ENCODE measurements at places on chromosomes 7 and 10. TPM values are rescaled to one million over a fixed set of nuclear protein-coding genes. Genes with fewer than 3 reads are reported as not detected.

DNA sequence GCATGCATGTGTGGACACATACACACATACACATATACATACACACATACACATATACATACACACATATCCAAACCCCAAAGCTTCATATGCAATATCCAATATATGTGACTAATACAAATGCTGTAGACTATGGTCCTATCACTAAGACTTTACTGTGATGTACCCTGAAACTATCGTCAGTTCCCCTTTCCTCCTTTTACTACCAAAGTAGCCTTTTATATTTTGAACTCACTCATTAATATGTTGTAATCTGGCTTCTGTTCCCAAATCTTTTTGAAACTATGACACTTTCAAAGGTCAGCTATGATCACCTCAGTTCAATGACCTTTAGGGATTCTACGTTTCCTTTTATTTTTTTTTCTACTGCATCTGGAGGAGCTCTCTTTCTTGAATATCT lies 64.8 kb upstream of the TFEC start:
- no peak for DNase-seq
- no peaks in the 10 kb centered on the region for H3K36me3 ChIP-seq
- no peaks in the 10 kb centered on the region for H3K4me1 ChIP-seq
- no peak overlapping the region for H3K4me3 ChIP-seq
- no peak overlapping the region for H3K27ac ChIP-seq
- H3K27me3 ChIP-seq = no peaks in the 10 kb centered on the region

- DNase-seq = no peak
- H3K27me3 ChIP-seq = no peaks in the 10 kb centered on the region
- no peaks in the 10 kb centered on the region for H3K4me1 ChIP-seq
- no peaks in the 10 kb centered on the region for H3K36me3 ChIP-seq
Observed at GRCh38 chr7:67423065-67423464, 426.4 kb downstream of the TYW1 start.

GRCh38 chr7:149214020-149214720 lies 18.8 kb downstream of the ZNF282 start:
- no peaks in the 10 kb centered on the region for H3K27me3 ChIP-seq
- H3K27ac ChIP-seq = no peak overlapping the region
- H3K36me3 ChIP-seq = peaks cover 79% of the 10 kb centered on the region

- DNase-seq = no peak
- H3K4me1 ChIP-seq = no peaks in the 10 kb centered on the region
Observed at GRCh38 chr7:8119262-8119661, 142.7 kb downstream of the ICA1 start.

DNA sequence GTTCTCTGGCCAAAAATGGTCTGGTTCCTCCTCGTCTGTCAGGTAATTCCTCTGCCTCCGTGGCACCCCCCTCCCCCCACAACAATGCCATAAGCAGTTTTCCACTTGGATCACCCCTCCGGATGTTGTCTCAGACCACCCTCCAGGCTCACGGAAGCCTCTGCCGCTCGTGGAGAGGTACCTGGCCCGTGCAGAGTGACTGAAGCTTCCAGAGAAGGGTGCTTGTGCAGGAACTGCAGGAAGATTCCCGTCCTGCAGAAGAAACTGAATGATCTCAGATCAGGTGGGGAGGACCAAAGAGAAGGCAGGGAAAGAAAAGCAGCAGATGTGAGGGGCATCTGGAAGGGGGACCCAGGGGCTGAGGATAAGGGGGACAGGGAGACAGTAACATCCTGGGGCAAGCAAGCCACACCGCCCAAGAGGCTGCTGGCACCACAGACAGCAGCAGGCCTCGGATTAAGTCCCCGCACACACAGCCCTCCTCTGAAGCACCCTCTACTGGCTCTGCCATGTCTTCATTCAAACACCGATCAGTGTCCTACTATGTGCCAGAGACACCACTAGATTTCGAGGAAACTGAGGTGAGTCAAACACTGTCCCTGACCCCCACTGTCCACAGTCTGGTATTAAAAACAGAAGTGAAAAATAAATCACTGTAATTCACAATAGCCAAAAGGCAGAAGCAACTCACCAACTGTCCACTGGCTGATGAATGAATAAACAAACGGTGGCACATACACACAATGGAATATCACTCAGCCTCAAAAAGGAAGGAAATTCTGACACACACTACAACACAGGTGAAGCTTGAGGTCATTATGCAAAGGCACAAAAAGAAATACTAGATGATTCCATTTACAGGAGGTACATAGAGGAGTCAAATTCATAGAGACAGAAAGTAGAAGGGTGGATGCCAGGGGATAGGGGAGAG lies 26.4 kb downstream of the KIAA1549 start:
- H3K27ac ChIP-seq = no peak overlapping the region
- no peaks in the 10 kb centered on the region for H3K36me3 ChIP-seq
- H3K4me3 ChIP-seq = no peak overlapping the region
- H3K4me1 ChIP-seq = peaks cover 7% of the 10 kb centered on the region
- H3K27me3 ChIP-seq = no peaks in the 10 kb centered on the region

- DNase-seq = no peak
- H3K27ac ChIP-seq = no peak overlapping the region
- no peaks in the 10 kb centered on the region for H3K36me3 ChIP-seq
Observed at GRCh38 chr10:6148908-6149307, 53.8 kb upstream of the PFKFB3 start.

Gene CUZD1
- total RNA-seq = 0.69 TPM

Gene FLNC
- 125 TPM for total RNA-seq

Gene GPR26
- 7.6 TPM for total RNA-seq

Gene MRC1
- total RNA-seq = 23.1 TPM

Gene NEUROD6
- 10.4 TPM for total RNA-seq

Measured in spinal cord (tissue), 10 donors.